ENCODE measurements at places on chromosomes 13 and 19. TPM values are rescaled to one million over a fixed set of nuclear protein-coding genes. Genes with fewer than 3 reads are reported as not detected.

DNA sequence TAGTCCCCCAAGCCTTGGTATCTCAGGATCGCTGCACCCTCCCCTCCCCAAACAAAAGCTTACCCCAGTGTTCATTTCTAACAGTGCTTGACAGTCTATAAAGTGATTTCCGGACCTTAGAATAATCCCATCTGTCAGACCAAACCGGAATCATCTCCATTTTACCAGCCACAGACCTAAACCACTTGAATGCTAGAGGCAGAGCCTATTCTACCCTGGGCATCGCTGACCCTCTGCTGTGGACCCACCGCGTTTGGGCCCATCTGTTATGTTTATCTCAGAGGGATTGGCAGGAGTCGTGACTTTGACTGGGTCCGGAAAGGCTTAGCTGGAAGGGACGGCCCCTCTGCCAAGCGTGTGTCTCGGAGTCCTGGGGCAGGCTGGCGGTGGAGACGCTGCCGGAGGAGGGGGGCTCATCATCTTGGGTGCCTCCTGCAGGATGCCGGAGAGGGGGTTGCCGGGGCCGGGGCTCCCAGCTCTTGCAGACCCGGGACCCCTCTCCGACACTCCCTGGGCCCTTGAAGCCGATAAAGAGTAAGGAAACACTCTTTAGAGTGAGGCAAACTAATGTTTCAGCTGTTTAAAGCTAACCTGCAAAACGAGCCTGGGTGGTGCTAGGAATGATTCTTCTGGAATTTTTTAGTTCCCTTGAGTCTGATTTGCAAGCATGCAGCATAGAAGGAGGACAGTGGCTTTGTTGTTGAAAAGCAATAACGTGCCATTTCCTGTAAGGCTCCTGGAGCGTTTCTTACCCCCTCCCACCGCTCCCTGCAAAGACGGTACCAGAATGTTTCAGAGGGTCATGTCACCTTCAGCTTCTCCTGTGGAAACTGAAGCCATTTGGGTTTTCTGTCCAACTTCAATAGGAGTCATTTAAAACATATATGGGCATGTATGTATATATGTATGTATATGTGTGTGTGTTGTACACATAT, 1.3 kb downstream of the SLC25A42 start:
- DNase-seq = no peak

- no peak for DNase-seq
Observed at GRCh38 chr13:72122661-72123255, 255.8 kb upstream of the DACH1 start.

DNA sequence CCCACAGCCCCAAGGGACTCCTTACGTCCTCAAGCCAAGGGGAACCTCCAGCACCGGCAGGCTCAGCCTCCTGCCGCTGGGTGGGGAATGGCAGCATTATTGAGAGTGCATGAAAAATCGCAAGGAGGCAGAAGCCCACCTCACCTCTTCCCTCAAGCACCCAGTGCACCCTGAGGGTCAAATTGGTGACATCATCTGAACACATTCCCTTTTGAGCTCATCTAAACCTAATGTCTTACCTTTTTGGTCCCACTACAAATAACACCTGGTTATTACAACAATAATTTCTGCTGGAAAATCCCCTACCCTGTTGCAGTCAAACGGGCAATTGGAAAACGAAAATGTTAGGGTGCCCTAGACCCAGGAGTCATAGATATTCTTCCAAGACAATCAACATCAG, 12.2 kb upstream of the POP4 start:
- no peak for DNase-seq

ZNF529 gene
- polyA plus RNA-seq = 26.7 TPM

TECR gene
- polyA plus RNA-seq = 174 TPM

PROZ gene
- 2.8 TPM for polyA plus RNA-seq

ZNF578 gene
- polyA plus RNA-seq = 4.6 TPM

DNA sequence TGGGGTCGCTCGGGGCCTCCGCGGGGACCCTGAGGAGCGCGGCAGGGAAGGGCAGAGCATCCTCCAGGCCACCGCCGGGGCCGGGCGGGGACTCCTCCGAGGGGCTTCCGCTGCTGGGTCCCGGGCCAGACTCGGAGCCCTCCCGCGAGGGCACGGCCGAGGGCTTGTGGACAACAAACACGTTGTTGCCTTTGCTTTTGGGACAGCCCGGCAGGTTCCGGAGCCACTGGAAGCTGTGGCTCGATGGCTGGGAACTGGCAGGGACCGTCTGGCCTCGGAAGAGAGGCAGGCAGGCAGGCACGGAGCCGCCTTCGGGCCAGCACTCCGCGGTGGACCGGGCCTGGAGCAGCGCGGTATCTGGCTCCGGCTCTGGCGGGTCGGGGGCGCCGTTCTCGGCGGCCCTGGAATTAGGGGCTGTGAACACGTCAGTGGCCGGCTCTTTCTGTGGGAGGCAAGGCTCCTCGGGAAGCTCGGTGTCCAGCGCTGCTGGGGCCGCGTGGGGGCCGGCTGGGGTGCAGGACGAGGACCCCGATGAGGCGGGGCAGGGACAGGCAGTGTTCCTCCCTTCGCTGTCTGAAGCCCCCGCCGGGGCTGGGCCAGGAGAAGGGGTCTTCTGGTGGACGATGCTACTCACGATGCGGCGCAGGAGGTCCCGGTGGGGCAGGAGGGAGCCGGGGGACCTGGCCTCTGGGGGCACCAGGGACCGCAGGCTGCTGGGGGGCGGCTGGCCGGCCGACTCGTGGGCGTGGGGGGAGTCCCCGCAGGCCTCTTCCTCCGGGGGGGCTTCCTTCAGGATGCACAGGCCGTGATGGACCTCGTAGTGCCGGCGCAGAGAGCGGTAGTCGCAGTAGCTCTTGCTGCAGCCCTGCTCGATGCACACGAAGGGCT, 27.6 kb downstream of the ZNF541 start:
- DNase-seq = no peak

DNA sequence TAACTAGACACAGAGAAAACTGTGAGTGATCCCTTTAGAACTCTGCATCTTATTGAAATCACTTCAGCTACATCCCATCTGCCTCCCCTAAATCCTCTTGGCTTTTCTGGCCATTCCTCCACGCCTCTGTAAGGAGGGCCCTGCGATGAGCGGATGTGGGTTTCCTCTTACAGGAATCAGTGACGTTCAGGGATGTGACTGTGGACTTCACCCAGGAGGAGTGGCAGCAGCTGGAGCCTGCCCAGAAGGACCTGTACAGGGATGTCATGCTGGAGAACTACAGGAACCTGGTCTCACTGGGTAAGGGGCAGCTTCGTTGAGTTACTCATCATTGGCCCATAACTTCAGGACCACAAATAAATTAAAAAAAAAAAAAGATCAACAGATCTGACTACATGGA, 18.5 kb downstream of the ZNF71 start:
- DNase-seq = no peak

DNA sequence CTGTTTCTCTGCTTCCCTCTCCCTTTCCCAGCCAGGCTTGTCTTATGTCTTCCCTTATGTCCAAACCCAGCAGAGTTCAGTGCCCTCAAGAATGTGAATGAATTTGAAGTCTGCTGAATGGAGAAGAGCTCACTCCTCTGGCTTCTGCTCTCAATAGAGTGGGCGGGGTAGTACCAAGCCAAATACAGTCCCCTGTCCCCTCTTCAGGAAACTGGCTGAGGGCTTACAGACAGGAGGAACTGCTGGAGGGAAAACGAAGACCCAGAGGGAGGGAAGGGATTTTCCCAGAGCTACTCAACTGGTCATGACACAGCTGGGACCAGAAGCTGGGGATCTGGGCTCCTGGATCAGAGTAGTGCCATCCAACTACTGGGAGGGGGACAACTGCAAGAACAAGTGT, 32.9 kb upstream of the POU2F2 start:
- DNase-seq = no peak

- no peak for DNase-seq
Observed at GRCh38 chr19:4313847-4314490, 9.6 kb downstream of the FSD1 start.

DNA sequence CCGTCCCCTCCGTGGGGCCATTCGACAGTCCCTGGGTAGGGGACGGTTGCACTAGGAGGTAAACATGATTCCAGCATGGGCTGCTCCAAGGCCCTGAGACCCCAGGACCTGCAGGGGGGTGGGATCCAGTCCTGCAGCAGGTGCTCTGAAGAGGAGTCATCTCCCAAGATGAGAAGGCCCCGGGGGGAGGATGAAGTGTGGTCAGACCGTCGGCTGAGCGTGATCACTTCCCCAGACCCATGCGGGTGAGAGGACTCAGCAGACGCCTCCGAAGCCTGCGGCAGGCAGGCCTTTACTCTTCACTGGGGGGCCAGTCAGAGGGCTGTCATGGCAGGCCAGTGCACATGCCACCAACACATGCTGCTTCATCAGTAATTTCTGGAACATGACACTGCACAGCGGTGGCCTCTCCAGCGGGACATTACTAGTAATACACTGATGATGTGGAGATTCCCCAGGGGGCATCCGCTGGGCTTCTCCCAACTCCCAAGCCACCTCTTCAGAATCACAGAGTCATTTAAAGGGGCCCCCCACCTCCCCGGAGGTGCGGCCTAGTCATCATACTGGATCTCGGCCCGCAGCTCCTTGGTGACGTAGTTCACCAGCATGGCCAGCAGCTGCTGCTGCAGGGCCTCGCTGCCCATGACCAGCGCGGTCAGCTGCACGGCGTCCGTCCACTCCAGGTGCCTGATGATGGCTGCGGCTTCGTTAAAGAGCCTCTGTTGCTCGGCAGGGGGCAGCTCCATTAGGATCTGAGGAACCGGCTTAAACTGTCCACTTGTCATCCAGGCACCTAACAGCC, 12.7 kb downstream of the C19orf12 start:
- DNase-seq = no peak

IL17D gene
- 11.6 TPM for polyA plus RNA-seq

DNA sequence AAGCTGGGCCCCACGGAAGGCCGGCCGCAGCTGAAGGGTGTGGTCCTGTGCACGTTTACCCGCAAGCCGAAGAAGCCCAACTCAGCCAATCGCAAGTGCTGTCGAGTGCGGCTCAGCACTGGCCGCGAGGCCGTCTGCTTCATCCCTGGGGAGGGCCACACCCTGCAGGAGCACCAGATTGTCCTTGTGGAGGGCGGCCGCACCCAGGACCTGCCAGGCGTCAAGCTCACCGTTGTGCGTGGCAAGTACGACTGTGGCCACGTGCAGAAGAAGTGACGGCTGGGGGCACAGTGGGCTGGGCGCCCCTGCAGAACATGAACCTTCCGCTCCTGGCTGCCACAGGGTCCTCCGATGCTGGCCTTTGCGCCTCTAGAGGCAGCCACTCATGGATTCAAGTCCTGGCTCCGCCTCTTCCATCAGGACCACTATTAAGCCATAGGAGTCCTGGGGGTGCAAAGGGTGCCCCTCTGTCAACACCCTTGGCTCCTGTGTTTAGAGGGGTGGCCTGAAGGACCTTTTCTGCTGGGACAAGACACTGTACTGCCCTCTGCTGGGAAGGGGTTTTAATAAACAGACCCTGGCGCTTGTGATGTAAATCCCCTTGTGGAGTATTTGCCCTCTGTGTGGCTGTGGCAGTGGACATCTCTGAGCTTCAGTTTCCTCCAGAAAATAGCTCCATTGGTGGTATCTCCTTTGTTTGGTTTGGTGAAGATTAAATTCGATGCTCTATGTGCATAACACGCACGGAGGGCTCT, 1.9 kb downstream of the MRPS12 start:
- no peak for DNase-seq

DNA sequence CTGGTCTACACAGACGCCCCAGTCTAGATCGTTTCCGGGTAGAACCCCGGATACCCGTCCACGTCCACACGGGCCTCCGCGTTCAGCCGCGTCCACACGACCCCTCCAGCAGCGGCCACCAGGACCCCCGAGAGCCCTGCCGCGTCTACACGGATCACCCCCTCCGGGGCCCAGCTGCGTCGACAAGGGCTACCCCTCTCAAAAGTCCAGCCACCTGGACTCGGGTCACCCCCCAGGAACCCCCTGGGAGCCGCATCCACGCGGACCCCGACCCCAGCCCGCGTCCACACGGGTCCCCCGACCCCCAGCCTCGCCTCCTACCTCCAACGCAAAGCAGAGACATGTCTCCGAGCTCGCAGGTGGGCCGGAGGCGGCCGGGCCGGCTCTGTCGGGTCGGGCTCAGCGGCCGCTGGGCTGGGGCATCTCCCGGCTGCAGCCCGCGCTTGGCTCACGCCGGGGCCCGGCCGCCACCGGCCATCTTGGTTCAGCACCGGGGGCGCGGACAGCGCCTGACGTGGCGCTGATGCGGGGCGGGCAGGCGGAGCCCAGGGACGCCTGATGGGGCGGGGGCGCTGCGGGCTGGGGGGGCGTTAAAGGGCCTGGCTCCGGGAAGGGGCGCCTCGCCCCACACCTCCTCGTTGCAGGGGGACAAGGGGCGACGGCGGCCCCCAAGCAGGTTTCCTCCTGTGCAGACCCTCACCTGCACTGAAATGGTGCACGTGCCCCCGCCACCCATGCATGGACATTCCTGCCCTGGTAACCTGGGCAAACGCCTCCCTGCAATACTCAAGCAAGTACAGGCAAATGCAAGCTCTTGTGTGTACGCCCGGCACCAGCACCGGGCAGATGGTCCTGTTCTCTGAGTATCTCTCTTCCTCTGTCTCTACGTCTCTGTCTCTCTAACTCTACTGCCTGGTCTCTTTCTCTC, at the start of gene UNC13A:
UNC13A (minus strand) TSS at position 498 of the 928 bp plus-strand sequence; CDS start at position 343, 155 bp downstream.
- DNase-seq = no peak

GRCh38 chr13:109737606-109738005, 48.8 kb downstream of the IRS2 start:
- no peak for DNase-seq

- DNase-seq = no peak
Observed at GRCh38 chr13:50957620-50958019, 48.0 kb downstream of the RNASEH2B start.

TUBA3C gene
- not detected for polyA plus RNA-seq

- no peak for DNase-seq
Observed at GRCh38 chr19:19543640-19544039, 5.6 kb downstream of the CILP2 start.

DNA sequence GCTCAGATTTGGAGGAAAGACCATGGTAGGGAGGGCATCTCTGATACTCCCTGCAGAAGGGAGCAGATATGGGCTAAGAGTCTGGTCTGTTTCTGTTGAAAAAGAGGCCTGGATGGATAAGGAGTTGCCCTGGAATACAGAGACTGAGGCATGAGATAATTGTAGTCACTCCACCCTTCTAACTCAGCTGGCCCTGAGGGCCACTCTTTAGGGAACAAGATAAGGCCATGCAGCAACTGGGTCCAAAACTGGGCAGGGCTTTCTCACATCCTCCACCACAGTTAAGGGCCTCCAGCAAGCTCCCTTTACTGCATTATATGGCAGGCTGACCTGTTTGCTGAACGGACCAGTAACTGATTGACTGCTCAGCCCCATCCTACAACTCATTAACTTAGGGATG, 1.3 kb downstream of the ZNF749 start:
- DNase-seq = no peak

- no peak for DNase-seq
Observed at GRCh38 chr19:14114854-14115253, 2.7 kb downstream of the PRKACA start.

GRCh38 chr19:2331601-2332246, 3.2 kb downstream of the SPPL2B start:
- DNase-seq = no peak

SIGLEC12 gene
- polyA plus RNA-seq = 0.11 TPM

DNA sequence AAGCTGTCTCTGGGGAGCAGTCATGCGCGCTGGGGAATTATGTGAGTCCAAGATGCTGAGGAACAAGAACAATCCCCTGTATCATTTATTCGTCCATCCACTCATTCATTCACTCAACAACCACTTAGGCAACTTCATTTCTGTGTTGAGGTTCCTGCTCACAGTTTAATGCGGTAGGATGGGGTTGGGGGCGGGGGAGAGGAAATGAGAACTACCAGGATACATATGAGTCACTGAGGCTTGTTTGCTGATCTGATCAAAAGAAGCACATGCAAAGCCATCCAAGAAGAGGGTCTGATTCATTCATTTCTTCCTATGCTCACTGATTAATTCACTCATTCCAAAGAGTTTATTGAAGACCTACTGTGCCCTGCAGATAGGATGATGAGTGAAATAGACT, 20.9 kb downstream of the ZNF536 start:
- no peak for DNase-seq

- no peak for DNase-seq
Observed at GRCh38 chr19:19538785-19539166, 711 bp downstream of the CILP2 start.

Measured in right renal pelvis (tissue), 4 donors.